Peyer's patch (tissue), 4 donors: ENCODE measurements at places on chromosomes 3 and 15.

GRCh38 chr15:34855413-34855812 lies 60.1 kb upstream of the ACTC1 start:
- no peaks in the 10 kb centered on the region for H3K27me3 ChIP-seq
- H3K4me1 ChIP-seq = no peaks in the 10 kb centered on the region
- no peak for DNase-seq
- no peak overlapping the region for H3K27ac ChIP-seq

DNA sequence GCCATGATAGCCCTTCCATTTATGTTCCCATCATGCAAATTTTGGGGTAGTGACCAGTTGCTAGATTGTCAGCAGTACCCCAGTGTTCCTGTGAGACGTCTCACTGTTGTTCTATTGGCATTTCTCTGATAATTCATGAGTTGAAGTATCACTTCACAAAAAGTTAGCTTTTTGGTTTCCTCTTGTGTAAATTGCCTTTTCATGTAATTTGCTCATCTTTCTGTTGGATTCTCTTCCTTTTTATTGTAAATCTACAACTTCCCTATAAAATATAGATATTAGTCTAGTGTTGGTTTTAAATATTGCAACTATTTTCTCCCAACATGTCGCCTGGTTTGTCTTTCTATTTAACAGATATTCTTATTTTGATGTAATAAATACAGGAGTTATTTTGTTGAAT lies 7.5 kb upstream of the A4GNT start:
- H3K27me3 ChIP-seq = no peaks in the 10 kb centered on the region
- H3K27ac ChIP-seq = no peak overlapping the region
- no peaks in the 10 kb centered on the region for H3K4me1 ChIP-seq
- H3K4me3 ChIP-seq = no peak overlapping the region
- no peaks in the 10 kb centered on the region for H3K36me3 ChIP-seq
- DNase-seq = no peak

DNA sequence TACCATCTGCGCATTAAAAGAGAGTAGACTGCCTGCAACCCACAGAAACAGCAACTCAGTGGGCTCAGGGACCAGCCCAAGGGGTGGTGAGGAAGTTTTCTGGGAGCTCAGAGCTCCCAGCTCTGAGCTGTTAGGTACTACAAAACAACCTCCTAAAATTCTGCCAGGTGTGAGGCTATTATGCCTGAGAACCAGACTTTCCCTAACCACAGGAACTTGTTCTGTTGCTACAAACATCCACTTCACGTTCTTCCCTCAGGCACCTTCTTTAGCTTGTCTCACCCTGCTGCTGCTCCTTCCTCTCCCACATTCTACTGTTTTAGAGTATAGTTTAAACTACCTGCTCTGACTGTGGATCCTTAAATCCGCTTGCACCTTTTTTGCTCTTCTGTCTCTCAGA lies 399.4 kb downstream of the ROBO1 start:
- H3K4me1 ChIP-seq = no peaks in the 10 kb centered on the region
- H3K4me3 ChIP-seq = no peak overlapping the region
- H3K36me3 ChIP-seq = no peaks in the 10 kb centered on the region

DNA sequence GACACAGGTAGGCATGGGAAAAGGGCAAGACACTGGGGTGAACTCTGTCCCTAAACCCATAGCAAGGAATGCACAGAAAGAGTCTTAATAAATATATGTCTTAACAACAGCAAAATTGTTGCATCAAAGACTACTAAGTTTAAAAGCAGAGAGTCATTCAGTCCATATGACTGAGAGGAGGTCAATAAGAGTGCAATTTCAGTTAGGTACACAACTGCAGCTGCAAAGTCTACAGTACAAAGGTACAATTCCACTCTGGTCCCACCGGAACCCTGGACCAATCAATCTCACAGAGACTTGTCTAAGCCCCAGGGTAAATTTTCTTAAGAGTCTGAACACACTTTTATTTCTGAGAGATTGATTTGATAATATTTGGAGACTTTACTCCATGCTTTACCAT lies 6.9 kb downstream of the CP start:
- no peaks in the 10 kb centered on the region for H3K27me3 ChIP-seq
- no peak overlapping the region for H3K4me3 ChIP-seq
- no peaks in the 10 kb centered on the region for H3K36me3 ChIP-seq
- no peak for DNase-seq

DNA sequence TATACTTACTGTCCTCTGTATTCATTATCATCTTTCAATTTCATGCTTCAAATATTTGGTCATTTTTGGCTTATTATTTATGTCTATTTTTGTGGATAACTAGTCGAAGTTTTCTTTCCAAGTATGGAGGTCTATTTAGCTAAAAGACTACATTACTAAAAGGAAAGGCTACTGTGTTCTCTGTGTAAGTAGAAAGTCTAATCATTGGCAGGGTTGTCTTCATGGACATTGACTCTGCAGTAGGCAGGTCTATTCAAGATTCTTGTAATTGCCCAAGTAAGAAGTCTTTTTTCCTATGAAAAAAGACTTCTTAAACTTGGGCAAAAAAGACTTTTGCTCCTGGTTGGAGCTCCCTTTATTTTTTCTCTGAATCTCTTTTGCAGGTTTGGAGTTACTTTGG lies 368.6 kb upstream of the GRM7 start:
- H3K4me3 ChIP-seq = no peak overlapping the region
- no peaks in the 10 kb centered on the region for H3K27me3 ChIP-seq
- H3K4me1 ChIP-seq = no peaks in the 10 kb centered on the region
- no peak for DNase-seq

DNA sequence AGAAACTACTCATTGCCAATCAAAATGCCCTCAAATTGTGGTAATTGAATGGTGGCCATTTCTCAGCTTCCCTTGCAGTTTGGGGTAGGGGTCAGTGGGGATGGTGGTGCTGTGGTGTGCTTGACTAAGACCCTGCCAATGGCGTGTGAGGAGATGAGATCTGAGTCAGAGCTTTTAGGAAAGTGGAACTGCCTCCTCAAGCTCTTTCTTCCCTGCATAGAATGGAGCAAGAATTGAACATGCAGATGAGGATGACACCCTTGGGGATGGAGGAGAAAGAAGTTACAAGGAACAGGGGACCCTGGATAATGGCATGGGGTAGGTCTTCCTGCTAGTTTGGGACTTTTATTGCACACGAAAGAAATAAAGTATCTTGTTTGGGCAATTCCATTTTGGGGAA lies 188.0 kb downstream of the PEX5L start:
- no peak overlapping the region for H3K27ac ChIP-seq
- H3K36me3 ChIP-seq = no peaks in the 10 kb centered on the region
- no peaks in the 10 kb centered on the region for H3K4me1 ChIP-seq
